GM19239 (cell line): ENCODE measurements at places on chromosomes 3 and 15.

GRCh38 chr15:97745481-97746071, 214.9 kb upstream of the ARRDC4 start:
- DNase-seq: no peak

DNA sequence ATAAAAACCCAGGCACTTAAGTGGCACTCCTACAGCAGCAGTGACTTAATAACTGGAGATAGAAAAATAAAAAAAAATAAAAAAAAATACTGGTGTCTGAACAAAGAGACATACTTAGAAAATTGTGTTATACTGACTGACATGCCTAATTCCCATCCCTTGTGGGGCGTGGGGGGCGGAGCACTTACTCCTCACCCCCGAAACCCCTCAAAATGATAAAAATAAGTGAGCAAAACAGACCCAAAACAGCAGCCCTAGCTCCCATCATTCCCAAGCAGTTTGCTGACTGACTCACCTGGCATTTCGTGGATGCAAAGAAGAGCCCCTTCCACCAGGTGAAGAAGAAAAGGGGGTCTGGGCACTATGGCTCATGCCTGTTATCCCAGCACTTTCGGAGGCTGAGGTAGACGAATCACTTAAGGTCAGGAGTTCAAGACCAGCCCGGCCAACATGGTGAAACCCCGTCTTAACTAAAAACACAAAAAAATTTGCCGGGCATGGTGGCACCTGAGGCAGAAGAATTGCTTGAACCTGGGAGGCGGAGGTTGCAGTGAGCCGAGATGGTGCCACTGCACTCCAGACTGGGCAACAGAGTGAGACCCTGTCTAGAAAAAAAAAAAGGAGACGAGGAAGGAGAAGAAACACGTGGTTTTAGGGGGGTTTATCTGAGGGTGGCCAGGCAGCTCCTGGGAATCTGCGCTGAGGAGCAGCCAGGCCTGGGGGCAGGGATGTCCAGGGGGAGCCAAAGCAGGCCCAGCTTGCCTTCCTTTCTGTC, 50.8 kb upstream of the BLM start:
- DNase-seq: no peak

- DNase-seq: no peak
Observed at GRCh38 chr3:98733053-98733811, 29.9 kb upstream of the ST3GAL6 start.

DNA sequence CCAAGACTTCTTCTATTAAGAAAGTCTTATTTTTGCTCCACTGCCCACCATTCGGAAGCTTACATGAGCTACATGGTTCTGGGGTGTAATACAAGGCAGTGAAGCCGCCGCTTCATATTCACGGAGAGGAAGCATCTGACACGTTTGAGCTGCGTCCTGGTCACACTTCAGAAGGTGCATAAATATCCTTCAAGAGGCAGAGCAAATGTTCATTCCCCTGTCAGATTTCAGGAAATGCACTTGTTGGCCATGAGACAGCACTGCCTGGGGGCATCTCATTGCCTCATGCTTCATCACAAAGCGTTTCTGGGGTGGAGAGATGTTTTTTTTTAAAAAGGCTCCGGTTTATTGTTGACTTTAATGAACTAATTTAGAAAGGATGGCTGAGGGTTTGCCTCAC, 119.9 kb downstream of the CADPS start:
- no peak for DNase-seq

GRCh38 chr15:58852347-58852746, 81.1 kb downstream of the SLTM start:
- DNase-seq: no peak

DNA sequence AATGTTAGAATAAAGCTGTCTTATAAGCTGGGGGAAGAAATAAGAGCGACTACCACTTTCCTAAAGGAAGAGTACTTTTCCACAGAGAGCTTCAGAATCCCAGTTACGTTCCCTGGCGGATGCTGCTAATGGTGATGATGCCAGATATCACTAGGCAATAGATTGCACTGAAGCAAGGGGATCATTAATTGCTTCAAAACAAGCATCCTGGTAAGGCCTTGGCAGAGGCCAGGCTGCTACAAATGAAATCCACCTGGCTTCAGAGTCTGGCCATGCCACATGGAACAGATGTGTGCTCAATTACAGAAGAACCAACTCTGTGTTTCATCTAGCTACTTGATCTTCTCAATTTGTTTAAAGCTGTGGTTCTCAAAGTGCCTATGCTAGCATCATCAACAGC, 129.2 kb upstream of the IL12A start:
- no peak for DNase-seq

DNA sequence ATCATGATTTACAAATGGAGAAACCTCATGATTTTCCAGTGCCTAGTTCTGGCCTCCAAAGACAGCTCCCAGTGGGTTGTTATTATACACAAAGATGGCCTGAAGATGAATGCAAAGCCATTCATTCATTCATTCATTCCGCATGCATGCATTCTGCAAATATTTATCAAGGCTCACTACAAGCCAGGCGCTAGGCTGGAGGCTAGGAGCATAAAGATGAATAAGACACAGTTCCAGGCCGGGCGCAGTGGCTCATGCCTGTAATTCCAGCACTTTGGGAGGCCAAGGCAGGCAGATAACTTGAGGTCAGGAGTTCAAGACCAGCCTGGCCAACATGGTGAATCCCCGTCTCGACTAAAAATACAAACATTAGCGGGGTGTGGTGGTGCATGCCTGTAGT, 2.4 kb upstream of the PSMD2 start:
- DNase-seq: no peak

GRCh38 chr15:76153241-76154197, 93.7 kb downstream of the TMEM266 start:
- DNase-seq: no peak

GRCh38 chr3:65107174-65107573, 419.4 kb upstream of the ADAMTS9 start:
- DNase-seq: no peak

DNA sequence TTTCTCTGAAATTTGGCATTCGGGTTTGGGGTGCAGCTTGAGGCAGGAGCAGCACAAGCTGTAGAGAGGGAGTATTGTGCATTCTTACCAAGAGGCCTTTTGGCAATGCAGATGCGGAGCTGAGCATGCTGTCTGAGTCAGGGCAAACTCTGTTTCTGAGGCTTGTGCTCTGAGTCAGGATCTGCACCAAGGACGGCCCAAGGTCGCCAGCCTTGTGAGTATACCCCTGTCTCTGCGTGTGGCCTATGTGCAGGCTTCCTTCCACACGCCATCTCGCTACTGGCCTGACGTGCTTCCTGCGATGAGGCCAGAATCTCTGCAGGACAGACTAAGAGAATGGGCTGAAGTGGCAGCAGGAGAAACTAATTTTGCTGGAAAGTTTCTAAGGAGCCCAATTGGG, 83.8 kb upstream of the ROPN1 start:
- no peak for DNase-seq

DNA sequence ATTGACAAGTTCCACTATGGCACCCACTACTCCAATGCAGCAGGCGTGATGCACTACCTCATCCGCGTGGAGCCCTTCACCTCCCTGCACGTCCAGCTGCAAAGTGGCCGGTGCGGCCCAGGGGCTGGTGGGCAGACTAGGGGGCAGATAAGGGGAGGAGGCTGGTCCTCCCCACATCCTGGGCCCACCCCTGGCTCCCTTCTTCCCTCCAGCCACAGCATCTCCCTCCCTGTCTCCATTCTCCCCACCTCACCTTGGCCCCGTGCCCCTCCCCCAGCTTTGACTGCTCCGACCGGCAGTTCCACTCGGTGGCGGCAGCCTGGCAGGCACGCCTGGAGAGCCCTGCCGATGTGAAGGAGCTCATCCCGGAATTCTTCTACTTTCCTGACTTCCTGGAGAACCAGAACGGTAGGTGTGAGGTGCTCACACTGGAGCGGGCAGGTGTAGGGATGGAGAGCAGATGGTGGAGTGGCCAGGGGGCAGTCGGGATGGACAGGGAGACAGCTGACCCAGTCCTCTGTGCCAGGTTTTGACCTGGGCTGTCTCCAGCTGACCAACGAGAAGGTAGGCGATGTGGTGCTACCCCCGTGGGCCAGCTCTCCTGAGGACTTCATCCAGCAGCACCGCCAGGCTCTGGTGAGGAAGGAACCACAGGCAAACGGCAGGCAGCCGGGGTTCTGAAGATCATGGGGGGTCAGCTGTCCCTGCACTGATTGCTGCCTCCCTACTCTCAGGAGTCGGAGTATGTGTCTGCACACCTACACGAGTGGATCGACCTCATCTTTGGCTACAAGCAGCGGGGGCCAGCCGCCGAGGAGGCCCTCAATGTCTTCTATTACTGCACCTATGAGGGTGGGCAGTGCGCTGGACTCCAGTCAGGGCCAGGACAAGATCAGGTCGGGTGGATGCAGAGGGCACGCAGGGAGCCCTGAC, 26.0 kb downstream of the NBEAL2 start:
- DNase-seq: no peak

DNA sequence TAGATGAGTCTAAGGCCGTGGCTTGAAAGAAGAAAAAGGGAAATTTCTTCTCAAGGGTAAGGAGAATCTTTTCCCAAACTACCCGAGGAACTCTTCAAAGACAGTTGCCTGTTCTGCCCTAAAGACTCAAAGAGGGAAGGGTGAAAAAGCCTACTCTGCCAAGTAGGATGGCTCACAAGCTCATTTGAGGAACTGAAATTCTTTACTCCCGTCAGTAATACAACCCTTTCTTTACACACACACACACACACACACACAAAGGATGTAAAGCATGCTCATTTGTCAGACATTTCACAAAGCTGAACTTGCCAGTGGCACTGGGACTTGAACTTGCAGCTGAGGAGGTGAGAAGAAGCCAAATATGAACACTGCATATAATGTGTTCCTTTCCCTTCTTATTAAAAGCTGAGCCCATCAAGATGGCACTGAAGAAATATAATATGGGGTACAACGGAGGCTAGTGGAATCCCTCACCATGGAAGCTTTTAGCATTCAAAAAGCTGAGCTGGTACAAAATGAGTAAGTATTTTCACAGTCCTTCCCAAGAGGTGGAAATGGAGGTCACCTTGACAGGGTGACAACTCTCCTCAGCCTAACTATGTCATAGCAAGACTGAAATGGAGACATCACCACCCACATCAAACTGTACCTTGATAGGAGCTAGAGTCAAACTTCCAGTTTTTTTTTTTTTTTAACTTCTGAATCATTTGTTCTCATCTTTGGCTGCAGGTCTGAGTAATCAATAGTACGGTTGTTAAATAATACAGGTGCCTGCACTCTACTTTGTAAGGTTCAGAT, 57.6 kb downstream of the TAFA4 start:
- DNase-seq: no peak

DNA sequence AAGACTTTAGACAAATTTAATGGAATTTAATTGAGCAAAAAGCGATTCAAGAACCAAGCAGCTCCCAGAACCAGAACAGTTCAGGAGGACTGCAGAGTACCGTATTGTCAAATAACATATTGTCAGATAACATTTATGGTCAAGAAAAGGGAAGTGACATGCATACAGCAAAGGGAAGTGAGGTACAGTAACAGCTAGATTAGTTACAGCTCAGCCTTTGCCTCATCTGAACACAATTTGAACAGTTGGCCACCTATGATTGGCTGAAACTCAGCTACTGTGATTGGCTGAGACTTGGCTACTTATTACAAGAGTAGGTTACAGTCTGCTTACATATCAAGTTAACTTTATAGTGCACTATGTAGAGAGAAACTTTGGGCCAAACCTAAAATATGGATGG, 21.9 kb downstream of the ZFAND6 start:
- no peak for DNase-seq

- DNase-seq: no peak
Observed at GRCh38 chr3:185862920-185863319, 38.1 kb upstream of the IGF2BP2 start.

- DNase-seq: no peak
Observed at GRCh38 chr3:177552051-177552450, 354.8 kb upstream of the TBL1XR1 start.

- no peak for DNase-seq
Observed at GRCh38 chr3:151226825-151227224, 23.8 kb upstream of the GPR171 start.

DNA sequence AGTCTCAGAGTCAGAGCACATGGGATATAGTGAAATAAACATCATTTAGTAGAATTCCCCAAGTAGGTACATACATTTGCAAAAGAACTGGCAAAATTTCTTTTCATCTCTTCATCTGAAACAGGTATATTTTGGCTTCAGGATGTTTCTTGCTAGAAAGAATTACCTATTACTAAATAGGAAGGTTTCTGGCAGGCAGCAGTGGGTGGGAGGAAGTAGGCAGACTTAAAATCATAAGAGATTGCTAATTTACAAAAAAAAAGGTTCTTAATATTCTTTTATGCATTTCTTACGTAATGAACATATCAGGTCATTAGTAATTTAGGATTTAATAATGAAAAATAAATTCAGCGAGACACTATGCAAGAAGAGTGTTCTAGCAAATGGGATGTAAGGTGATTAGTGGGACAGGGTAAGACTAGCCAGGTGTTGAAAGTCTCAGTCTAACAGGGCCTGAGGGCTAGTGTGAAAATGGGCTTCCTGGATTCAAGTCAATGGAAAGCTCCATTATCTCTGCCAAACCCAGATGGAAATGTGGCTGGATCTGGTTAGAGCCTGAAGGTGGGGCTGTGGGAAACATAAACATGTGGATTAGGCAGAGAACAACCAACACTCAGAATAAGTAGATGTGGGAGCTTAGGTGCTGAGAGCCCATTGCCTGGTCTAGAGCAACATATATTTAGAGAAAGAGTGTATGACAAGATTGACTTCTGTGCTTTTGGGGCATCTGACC, 127.4 kb upstream of the FEZF2 start:
- no peak for DNase-seq

- no peak for DNase-seq
Observed at GRCh38 chr15:95853350-95853749, 477.1 kb upstream of the NR2F2 start.

DNA sequence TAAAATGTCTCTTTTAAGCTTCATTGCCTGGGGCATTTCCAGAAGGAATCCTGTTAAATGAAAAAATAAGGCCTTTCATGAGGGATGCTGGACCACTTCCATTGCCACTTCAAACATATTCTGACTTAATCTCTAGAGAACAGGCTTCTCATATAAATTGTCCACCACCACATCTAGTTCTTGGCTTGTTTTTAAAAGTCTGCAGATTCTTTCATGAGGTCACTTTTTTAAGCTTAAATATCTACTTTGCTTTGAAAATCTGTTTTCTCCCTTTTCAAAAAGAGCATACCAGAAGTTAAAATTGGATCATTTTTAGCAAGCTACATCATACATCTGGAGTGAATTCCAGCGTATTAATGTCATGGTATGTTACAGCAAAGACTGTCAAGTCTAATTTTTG, 131.6 kb downstream of the C3orf70 start:
- no peak for DNase-seq

- DNase-seq: no peak
Observed at GRCh38 chr3:196208942-196209695, 2.1 kb downstream of the ZDHHC19 start.

- no peak for DNase-seq
Observed at GRCh38 chr3:66585520-66586095, 84.8 kb upstream of the LRIG1 start.

GRCh38 chr15:85495096-85495495, 114.7 kb downstream of the AKAP13 start:
- no peak for DNase-seq
